H1 (cell line): ENCODE measurements at places on chromosomes 11 and 22. TPM values are rescaled to one million over a fixed set of nuclear protein-coding genes. Genes with fewer than 3 reads are reported as not detected.

Gene SLC15A3
- 25.8 and 33.7 TPM in 2 replicates for total RNA-seq

Gene XNDC1N
- 7.5 and 10.2 TPM in 2 replicates for total RNA-seq

Gene DKK3
- total RNA-seq: 30.0 and 30.2 TPM in 2 replicates

Gene IGLL5
- not detected in 2 replicates for total RNA-seq

Gene PLAAT4
- total RNA-seq: 2.6 and 2.8 TPM in 2 replicates

Gene SLC29A2
- 29.3 and 32.4 TPM in 2 replicates for total RNA-seq

Gene B3GAT1
- total RNA-seq: 32.4 and 35.0 TPM in 2 replicates

Gene GRAP2
- total RNA-seq: not detected in 2 replicates

Gene PDGFB
- 8.5 and 9.6 TPM in 2 replicates for total RNA-seq

Gene C11orf65
- total RNA-seq: 0.22 and 0.52 TPM in 2 replicates
